NCI-H1105 (cell line): ENCODE measurements at places on chromosomes 2 and 18.

DNA sequence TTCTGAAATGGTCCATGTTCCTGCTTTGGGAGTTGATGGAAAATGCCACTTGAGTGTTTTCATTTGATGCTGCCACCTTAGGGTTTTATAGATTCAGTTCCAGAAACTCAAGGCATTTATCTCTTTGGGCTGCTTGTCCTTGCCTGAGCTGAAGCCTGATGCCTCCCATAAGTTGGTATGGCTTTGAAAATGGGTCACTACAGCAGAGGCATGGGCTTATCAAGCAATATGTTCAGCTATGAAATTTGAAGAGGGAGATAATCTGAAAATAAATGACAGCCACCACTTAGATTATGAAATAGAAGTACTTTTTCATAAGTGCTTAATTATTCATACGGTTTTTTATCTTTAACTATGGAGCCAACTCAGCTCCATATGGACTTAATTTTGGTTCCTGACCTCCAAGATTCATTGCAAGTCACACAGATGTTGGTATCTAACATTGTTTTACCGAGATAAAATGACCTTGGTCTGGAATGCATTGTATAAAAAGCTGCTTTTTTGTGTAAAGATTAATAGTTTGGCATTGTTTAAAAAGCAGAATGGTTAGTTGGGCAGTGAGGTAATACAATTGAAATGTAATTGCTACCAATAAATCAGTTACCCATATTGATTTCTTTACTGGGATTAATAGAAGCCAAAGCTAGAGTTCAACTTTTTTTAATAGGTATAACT, 4.5 kb downstream of the SLC14A1 start:
- DNase-seq, result no peak

- DNase-seq, result no peak
These were observed 43.0 kb upstream of the COL5A2 start for GRCh38 chr2:189222468-189223105.

- no peak for DNase-seq
These were observed 218.1 kb upstream of the VWC2L start for GRCh38 chr2:214192711-214193110.

- no peak for DNase-seq
These were observed 209.0 kb upstream of the RAB12 start for GRCh38 chr18:8400193-8400752.

DNA sequence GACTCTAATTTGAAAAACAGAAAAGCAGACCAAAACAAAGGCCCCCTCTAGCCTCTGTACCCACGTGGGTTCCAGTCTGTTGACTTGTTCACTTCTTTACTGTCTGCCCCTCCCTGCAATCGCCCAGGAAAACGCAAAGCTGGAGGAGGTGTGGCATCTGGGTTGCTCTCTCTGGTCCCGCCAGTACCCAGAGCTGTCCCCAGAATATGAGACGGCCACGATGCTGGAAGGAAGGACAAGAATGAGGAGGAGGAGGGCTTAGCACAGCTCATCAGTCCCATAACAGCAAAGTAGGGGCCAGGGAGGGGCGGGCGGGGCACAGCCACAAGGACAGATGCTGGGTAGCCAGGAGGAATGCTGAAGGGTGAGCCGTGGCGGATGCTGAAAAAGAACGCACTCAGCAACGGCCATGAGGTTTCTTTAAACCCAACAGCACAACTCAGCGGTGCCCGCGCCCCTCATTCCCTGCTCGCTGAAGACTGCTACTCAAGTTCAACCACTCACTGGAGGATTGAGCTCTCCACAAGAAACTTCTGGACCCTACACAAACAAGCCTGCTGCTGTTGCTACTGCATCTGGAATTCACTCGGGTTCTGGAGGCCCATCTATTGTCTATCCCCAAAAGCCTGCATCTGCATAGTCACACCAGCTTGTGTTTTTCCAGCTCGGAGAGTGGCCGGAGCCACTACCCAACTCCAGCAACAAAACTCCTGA, 187.7 kb downstream of the HDAC4 start:
- DNase-seq, result no peak

DNA sequence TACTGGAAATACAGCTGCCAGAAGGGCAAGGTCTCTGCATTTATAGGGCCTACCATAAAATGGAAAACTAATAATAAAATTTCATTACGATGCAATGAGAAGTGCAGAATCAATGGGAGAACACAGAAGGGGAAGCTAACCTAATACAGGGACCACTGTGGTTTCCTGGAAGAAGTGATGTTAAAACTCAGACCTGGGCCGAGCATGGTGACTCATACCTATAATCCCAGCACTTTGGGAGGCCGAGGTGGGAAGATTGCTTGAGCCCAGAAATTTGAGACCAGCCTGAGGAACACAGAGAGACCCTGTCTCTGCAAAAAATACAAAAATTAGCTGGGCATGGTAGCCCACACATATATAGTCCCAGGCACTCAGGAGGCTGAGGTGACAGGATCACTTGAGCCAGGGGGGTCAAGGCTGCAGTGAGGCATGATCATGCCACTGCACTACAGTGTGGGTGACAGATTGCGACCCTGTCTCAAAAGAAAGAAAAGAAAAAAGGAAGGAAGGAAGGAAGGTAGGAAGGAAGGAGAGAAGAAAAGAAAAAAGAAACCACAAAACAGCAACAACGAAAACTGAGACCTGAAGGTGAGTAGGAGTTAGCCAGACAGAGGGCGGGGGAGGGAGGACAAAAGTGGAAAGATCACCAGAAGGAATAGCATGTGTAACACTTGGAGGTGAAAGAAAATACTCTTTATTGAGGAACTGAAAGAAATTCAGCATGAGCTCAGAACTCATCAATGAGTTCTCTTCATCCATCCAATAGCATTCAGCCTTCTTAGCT, 58.3 kb upstream of the DTNA start:
- no peak for DNase-seq

DNA sequence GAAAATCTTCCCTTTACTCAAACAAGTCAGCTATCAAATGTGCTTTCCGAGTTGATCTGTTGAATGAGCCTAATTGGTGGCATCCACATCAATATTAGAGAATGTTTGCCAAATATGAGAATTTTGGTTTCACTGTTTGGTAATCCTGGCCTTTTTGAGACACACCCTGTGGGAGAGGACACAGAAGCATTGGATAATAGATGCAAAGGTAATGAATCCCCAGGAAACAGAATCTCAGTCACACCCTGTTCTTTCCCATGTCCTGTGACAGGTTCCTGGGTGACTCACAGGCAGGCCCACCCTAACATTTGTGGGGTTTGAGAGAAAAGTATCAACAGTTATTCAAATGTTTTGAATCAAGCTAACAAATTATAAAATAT, 99.8 kb upstream of the PELI1 start:
- DNase-seq, result no peak

GRCh38 chr18:79490626-79491041, 94.9 kb downstream of the NFATC1 start:
- no peak for DNase-seq

- DNase-seq, result peak; percentile 58
These were observed 928 bp upstream of the FOSL2 start for GRCh38 chr2:28391564-28392296.

GRCh38 chr2:120765678-120766469, 30.2 kb downstream of the GLI2 start:
- DNase-seq, result no peak

DNA sequence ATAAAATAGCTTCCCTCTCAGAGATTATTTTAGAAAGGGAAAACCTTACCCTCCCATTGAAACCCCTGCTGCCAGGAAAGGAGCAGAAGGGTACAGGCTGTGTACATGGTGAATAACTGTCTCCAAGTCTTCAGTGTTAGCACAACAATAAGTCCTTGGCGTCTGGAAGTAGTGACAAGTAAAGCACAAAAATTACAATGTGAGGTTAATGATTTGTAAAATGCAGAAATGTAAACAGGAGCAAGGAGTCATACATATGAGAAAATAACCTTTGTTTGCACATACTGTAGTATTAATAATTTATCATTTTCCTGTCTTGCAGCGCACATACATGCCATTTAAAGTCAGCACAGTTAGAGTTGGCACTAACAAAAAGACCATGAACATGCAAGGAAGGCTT, 40.5 kb downstream of the ABHD3 start:
- DNase-seq, result no peak

GRCh38 chr2:111624411-111625156, 259.4 kb downstream of the ANAPC1 start:
- DNase-seq, result no peak

DNA sequence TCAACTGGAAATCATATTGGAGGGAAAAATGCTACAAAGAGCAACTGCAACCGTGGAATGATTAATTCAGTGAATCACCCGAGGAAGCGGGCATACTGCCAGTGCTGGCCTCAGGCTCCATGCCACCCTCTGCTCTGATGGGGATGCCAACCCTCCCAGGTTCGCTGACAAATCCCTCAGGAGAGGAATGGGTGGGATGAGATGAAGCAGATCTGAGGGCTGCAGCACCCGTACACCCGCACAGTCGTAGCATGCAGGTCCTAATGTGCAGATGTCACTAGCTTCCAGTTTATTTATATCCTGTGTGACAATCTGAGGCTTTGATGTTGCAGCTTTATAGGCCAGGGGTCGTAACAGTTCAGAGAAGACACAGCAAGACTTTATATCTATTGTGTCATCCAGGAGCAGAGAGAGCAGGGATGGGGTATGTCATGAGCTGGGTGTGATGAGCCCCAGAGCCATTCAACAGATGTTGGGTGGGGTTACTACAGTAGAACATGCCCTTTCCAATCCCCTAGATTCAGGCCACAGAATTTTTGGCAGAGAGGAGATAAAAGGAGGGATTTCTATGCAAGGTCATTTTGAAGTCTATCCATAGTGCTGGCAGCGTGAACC, 44.6 kb downstream of the DPP4 start:
- DNase-seq, result no peak
